ENCODE measurements at places on chromosomes 12 and 14.

- H3K27ac ChIP-seq, result peak overlapping the region; percentile 45
- DNase-seq, result peak; percentile 36
- no peaks in the 10 kb centered on the region for H3K27me3 ChIP-seq
- peak overlapping the region; percentile 33 for H3K4me3 ChIP-seq
- H3K36me3 ChIP-seq, result no peaks in the 10 kb centered on the region
- H3K4me1 ChIP-seq, result peaks cover 26% of the 10 kb centered on the region
Measured at GRCh38 chr14:91911474-91912032, 35.9 kb downstream of the FBLN5 start.

DNA sequence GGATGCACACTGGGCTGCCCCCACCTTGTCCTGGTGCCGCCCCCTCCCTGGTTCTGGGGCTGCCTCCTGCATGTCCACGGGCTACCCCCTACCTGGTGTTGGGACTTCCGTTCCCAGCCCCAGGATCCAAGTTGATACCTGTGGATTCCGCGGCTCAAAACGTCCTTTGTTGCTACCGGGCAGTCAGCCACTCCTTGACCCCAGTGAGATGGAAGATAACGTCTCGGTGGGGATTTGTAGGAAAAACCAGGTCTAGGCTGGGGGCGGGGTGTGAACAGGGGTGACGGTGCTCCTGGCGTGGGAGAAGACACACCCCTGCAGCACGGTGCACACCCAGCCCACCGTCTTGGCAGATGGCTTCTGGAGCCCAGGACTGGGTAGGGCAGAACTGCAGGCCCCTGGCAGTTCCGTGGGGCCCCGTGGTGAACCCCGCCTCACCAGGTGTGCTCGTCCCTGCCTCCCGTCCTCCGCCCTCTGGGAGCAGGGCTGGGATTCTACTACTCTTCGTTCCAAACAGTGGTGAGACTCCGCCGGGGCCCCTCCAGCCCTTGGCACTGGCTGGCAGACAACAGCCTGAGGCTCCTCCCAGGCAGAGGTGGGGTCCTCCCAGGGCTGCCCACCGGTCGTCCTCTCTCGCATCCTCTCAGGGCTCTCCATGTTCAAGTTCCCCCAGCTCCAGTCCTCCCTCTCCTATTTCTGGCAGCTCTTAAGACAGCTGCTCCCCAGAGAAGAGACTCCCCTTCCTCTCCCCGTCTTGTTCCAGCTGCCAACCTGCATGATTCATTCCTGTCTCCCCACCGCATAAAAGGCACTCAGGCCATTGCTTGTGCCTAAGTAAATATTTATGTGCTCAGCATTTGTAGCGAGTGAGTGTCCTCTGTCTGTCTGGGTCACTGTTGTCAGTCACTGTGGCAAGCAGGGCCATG, 75.5 kb downstream of the FBXL14 start:
- H3K27me3 ChIP-seq, result peaks cover 31% of the 10 kb centered on the region
- no peaks in the 10 kb centered on the region for H3K4me1 ChIP-seq
- no peak overlapping the region for H3K27ac ChIP-seq

- no peak overlapping the region for H3K4me3 ChIP-seq
- no peak for DNase-seq
- H3K27me3 ChIP-seq, result peaks cover 7% of the 10 kb centered on the region
- H3K36me3 ChIP-seq, result no peaks in the 10 kb centered on the region
Measured at GRCh38 chr14:94381149-94382030, 7.0 kb downstream of the SERPINA1 start.

DNA sequence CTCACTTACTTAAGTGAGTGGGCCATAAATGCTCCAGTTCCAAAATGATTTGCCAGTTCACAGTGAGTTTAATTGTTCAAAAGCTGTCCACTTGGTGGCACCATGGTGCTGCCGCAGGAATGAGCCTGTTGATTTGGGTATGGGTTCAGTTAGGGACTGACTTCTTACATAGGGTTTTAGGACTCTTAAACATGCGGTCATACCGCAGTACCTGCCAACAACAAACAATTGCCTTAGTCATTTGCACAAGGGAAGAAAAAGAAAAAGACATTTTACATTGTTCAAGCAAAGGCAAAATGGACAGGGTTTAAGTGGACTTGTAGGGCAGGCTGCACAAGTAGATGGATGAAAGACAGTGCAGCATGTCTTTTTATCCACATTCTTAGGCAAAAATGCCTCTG, 80.0 kb upstream of the DBX2 start:
- DNase-seq, result peak; percentile 7
- H3K4me3 ChIP-seq, result no peak overlapping the region
- H3K27ac ChIP-seq, result no peak overlapping the region
- H3K4me1 ChIP-seq, result no peaks in the 10 kb centered on the region
- H3K36me3 ChIP-seq, result no peaks in the 10 kb centered on the region
- peaks cover 3% of the 10 kb centered on the region for H3K27me3 ChIP-seq

DNA sequence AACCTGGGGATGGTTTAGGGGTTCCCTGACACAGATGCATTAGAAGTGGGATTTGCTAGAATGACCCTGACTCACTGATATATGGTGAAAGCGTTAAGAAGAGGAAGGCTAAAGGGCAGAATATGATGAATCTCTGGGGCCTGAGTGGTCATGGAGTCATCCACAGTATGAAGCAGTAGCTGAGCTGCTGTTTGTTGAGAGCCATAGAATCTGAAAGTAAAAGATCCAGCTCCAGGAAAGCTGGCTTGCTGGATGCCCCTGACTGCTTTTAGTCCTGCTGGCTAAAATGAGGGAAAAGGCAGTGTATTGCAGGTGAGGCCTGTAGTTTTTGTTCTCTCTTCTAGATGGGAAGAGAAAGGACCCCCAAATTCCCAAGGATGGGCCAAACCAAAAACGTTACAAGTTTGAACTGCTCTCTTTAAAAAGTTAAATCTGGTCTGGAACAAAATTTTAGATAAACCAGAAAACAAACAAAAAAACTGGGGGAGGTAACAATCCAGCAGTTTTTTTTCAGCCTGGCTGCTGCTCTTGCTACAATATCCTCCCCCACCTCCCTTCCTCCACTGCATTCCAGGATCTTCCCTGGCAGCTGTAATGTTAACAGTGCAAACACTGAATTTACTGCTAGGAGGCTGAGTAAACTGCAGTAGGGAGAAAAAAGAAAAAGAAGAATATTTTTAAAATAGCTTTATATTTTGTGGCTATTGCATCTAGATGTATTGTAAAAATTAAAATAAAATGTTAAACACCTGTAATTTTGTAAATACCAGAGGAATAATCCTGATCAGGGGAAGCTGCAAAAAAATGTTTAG, 16.5 kb downstream of the SEL1L start:
- no peaks in the 10 kb centered on the region for H3K27me3 ChIP-seq
- peaks cover 45% of the 10 kb centered on the region for H3K4me1 ChIP-seq
- no peak overlapping the region for H3K4me3 ChIP-seq

GRCh38 chr12:109612975-109613502, 39.4 kb downstream of the MVK start:
- no peak for DNase-seq
- H3K27ac ChIP-seq, result no peak overlapping the region
- H3K4me3 ChIP-seq, result no peak overlapping the region
- H3K4me1 ChIP-seq, result no peaks in the 10 kb centered on the region
- peaks cover 51% of the 10 kb centered on the region for H3K27me3 ChIP-seq

DNA sequence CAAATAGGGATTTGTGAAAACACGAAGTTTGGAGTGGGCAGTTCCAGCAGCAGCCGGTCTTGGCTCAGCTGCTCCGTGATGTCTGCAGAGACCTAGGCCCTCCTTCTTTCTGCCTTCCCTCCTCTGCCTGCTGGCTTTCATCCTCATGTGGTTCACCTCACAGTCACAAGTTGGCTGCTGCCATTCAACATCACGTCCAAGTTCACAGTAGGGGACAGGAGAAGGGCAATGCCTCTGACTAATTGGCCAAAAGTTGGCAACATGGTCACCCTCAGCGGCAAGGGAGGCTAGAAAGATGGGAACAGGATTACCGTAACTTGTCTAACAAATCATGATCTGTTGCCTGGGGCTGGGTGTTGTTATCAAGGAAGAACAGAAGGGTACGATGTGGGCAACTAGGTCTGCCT, 7.8 kb upstream of the CACNA2D4 start:
- no peaks in the 10 kb centered on the region for H3K36me3 ChIP-seq
- no peak for DNase-seq
- H3K27me3 ChIP-seq, result no peaks in the 10 kb centered on the region
- H3K27ac ChIP-seq, result no peak overlapping the region
- H3K4me1 ChIP-seq, result peaks cover 35% of the 10 kb centered on the region
- no peak overlapping the region for H3K4me3 ChIP-seq

DNA sequence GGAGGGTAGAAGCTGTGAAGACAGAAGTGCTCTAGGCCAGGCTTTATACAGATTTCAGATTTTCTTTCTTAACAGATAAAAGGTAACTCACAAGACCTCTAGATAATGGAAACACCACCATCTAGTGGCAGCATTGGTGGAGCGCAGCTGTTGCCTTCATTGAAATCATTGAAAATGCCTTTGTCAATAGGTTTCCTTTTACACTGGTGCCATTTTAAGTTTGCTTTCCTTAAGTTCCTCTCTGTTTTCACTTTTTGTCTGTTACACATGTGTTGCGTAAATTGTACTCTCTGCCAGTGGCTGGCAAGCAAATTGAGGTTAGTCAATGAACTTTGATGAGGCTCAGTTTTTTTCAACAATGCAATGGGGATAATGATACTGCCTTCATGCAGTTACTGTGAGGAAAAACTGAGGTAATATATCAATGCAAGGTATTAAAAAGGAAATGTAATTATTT, 31.1 kb downstream of the ALDH1L2 start:
- peaks cover 15% of the 10 kb centered on the region for H3K36me3 ChIP-seq
- DNase-seq, result peak; percentile 73
- H3K27me3 ChIP-seq, result no peaks in the 10 kb centered on the region
- no peak overlapping the region for H3K4me3 ChIP-seq

DNA sequence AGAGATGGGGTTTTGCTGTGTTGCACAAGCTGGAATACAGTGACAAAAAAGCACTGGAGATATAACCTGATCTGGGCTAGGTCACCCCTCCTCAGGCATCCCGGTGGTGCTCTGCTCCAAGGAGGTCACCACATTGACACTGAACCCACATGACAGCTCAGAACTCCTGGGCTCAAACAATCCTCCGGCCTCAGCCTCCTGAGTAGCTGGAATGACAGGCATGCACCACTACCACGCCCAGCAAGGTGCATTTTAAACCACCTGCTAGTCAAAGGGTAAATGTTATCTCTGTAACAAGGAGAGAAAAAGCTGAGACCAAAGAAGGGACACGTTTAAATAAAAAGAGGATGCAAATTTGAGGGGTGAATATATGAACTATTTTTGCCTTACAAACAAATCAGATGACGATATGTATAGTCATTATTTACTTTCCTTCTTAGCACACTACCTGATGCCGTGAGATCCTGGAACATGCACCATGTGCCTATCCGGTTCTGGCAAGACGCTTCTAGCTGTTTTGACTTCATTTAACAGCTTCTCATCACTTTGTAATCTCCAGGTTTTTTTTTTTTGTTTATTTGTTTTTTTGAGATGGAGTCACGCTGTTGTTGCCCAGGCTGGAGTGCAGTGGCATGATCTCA, 135.1 kb downstream of the PPM1H start:
- no peak overlapping the region for H3K27ac ChIP-seq
- H3K27me3 ChIP-seq, result no peaks in the 10 kb centered on the region
- H3K4me1 ChIP-seq, result no peaks in the 10 kb centered on the region
- H3K4me3 ChIP-seq, result no peak overlapping the region

GRCh38 chr14:76647697-76648298, 113.5 kb upstream of the VASH1 start:
- no peaks in the 10 kb centered on the region for H3K4me1 ChIP-seq
- no peak overlapping the region for H3K27ac ChIP-seq

- H3K27ac ChIP-seq, result no peak overlapping the region
- no peaks in the 10 kb centered on the region for H3K4me1 ChIP-seq
- DNase-seq, result no peak
Measured at GRCh38 chr12:2483713-2484112, 311.1 kb upstream of the FKBP4 start.

DNA sequence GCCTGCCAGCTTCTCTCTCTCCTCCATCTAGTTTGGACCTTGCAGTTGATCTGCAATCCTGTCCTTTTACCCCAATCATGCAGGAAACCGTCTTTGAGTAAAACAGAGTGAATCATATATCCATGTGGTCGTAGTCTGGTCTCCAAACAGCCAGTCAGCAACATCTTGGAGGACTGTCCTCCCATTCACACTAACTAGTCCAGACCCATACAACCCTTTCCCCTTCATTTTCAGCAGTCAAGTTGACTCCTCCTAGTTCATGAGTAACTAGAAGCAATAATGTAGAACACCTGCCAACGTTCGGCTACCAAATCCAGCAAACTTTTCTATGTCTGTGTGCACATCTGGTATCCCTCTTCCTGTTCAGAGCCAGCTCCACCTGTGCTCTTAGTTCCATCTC, 10.8 kb upstream of the BIN2 start:
- no peaks in the 10 kb centered on the region for H3K27me3 ChIP-seq
- peak overlapping the region; percentile 73 for H3K27ac ChIP-seq
- H3K4me1 ChIP-seq, result peaks cover 43% of the 10 kb centered on the region
- no peak for DNase-seq
- H3K4me3 ChIP-seq, result no peak overlapping the region

DNA sequence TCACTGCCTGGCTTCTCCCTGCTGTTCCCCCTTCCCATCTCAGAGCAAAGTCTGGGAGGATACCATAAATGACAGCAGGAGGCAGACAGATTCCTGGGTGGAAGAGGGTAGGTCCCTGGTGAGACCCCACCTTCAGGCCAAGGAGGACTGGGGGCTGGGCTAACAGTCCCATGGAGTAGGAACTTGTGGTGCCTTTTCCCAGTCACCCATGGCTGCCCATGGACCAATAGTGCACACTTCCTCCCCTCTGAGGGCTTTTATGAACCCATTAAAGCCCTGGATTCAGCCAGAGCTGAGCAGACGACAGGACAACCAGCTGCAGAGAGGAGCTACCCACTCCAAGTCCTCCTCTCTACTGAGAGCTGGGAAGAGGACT, 36.6 kb upstream of the OR5AU1 start:
- H3K36me3 ChIP-seq, result no peaks in the 10 kb centered on the region
- H3K27me3 ChIP-seq, result no peaks in the 10 kb centered on the region
- H3K4me3 ChIP-seq, result peak overlapping the region; percentile 79
- peaks cover 7% of the 10 kb centered on the region for H3K4me1 ChIP-seq

DNA sequence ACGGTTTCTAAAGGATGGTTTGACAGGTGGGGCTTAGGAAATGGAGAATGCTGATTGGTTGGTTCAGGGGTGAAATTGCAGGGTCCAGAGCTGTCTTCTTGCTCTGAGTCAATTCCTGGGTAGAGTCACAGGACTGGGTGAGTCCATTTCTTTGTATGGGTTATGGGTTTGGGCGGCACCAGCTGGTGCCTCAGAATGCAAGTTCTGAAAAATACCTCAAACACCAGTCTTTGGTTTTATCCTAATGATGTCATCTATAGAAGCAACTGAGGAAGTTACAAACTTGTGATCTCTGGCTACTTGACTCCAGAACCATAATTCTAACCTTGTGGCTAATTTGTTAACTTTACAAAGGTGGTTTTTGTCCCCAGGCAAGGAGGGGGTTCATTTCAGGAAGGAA, 47.6 kb upstream of the EIF5 start:
- no peak overlapping the region for H3K4me3 ChIP-seq
- peaks cover 42% of the 10 kb centered on the region for H3K27me3 ChIP-seq
- no peaks in the 10 kb centered on the region for H3K36me3 ChIP-seq

GRCh38 chr14:78141590-78141989, 28.6 kb upstream of the NRXN3 start:
- peaks cover 6% of the 10 kb centered on the region for H3K27me3 ChIP-seq
- no peak overlapping the region for H3K4me3 ChIP-seq
- H3K27ac ChIP-seq, result no peak overlapping the region
- no peaks in the 10 kb centered on the region for H3K4me1 ChIP-seq
- H3K36me3 ChIP-seq, result no peaks in the 10 kb centered on the region

All from naive thymus-derived CD8-positive, alpha-beta T cell (primary cell).